Osteocyte (in vitro differentiated cells): ENCODE measurements at places on chromosomes 6 and 20. TPM values are rescaled to one million over a fixed set of nuclear protein-coding genes. Genes with fewer than 3 reads are reported as not detected.

Gene TMEM244
- not detected in 2 replicates for total RNA-seq

Gene OARD1
- total RNA-seq = 14.7 and 17.2 TPM in 2 replicates

Gene CCDC170
- 0.78 and 0.84 TPM in 2 replicates for total RNA-seq

Gene COL19A1
- total RNA-seq = not detected in 2 replicates

Gene RRBP1
- total RNA-seq = 307 and 312 TPM in 2 replicates

Gene SRMS
- total RNA-seq = not detected in 2 replicates

Gene RHAG
- not detected in 2 replicates for total RNA-seq

Gene MAFB
- total RNA-seq = 27.6 and 31.9 TPM in 2 replicates

Gene METTL24
- total RNA-seq = not detected in 2 replicates

DNA sequence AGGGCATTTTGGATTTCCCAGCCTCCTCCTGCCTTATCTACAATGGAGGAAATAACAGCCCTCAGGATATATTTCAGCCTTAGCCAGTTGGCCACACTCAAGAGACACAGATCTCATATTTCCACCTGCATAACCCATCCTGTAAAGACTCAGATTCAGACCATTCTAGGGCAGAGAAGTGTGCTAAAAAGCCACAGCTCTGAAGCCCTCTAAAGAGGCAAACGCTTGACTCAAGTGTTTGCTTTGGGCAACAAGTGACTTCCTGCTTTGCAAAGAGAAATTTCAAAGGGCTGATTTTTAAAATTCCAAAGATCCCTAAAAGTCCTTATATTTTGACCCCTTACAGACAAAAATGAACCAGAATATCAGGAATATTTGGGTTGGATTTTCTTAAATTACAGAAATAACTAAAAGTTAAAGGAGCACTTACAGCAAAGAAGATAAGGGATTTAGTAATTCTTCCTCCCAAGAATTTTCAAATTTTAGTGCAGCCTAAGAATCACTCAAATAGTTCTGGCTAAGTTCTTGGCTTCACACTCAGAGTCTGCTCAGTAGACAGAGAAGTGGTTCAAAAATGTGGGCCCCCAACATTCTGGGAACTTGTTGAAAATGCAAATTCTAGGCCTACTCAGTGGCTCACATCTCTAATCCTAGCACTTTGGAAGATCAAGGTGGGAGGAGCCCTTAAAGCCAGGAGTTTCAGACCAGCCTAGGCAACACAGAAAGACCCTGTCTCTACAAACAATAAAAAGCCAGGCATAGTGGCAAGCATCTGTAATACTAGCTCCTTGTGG, 18.9 kb upstream of the ADGRF5 start:
- peaks cover 7% of the 10 kb centered on the region for H3K27me3 ChIP-seq
- H3K36me3 ChIP-seq = no peaks in the 10 kb centered on the region
- H3K4me1 ChIP-seq = no peaks in the 10 kb centered on the region
- no peak for DNase-seq

DNA sequence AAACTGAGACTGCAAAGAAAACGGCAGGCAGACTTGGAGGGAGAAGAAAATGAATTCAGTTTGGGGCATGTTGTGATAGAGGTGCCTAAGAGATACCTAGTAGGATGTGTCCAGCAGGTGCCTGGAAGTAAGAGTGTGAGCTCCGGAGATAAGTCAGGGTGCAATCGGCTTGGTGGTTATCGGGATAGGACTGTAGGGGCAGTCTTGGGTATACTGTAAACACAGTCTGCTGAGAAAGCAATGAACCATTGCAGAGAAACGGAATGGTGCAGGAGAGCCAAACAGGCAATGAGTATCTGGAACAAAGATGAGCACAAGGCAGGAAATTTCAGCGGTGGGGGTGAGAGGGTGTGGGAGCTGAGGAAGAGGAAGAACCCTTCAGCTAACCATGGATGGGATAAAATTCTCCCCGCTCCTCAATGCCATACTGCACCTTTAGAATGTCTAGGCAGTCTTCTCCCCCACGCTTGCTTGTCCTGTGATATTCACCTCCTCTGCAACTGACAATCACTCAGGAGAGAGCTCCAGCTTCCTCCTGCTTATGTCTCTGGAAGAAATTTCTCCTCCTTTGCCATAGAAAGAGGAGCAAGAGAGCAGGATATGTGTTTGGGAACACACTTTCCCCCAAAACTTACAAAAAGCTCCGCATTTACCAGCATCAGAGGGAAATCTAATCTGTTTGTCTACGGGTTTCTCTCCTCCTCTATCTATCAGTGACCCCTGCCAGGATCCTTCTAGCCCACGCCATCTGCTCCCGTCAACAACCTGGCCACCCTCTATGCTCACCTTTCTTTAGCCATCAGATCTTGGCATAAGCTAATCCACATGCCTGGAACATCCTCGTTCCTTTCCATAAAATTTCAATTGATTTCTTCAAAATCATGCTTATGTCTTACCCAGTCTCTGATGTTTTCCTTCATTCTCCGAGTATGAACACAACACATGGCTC, 381.7 kb upstream of the JARID2 start:
- peaks cover 7% of the 10 kb centered on the region for H3K27me3 ChIP-seq
- H3K36me3 ChIP-seq = no peaks in the 10 kb centered on the region
- H3K27ac ChIP-seq = no peak overlapping the region
- no peak for DNase-seq
- H3K4me1 ChIP-seq = peaks cover 5% of the 10 kb centered on the region
- no peak overlapping the region for H3K4me3 ChIP-seq

DNA sequence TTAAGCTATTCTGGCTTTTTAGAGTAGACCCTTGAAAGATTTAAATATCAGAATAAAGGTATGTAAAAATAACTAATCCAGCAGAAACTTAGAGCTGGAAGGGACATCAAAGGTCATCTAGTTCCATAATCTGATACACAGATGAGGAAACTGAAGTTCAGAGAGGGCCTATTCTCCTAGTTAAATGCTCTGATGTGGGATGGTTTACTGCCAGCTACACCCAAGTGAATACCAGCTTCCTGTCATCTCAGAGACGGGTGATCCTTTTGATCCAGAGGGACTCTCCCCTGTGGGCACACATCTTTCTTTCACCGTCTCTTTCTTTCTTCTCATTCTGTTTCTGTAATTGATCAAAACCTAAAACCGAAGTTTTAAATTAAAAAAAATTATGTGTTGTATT, 94.1 kb downstream of the MAN1A1 start:
- H3K27me3 ChIP-seq = peaks cover 2% of the 10 kb centered on the region
- no peak for DNase-seq
- no peaks in the 10 kb centered on the region for H3K4me1 ChIP-seq

GRCh38 chr20:63106108-63106764, 99.5 kb upstream of the BHLHE23 start:
- no peak for DNase-seq
- H3K4me3 ChIP-seq = no peak overlapping the region
- H3K4me1 ChIP-seq = peaks cover 7% of the 10 kb centered on the region
- H3K27me3 ChIP-seq = peaks cover 4% of the 10 kb centered on the region

- no peak overlapping the region for H3K4me3 ChIP-seq
- no peaks in the 10 kb centered on the region for H3K27me3 ChIP-seq
- no peak overlapping the region for H3K27ac ChIP-seq
- no peaks in the 10 kb centered on the region for H3K4me1 ChIP-seq
- no peak for DNase-seq
These were observed 32.9 kb downstream of the MMUT start for GRCh38 chr6:49430187-49430586.

DNA sequence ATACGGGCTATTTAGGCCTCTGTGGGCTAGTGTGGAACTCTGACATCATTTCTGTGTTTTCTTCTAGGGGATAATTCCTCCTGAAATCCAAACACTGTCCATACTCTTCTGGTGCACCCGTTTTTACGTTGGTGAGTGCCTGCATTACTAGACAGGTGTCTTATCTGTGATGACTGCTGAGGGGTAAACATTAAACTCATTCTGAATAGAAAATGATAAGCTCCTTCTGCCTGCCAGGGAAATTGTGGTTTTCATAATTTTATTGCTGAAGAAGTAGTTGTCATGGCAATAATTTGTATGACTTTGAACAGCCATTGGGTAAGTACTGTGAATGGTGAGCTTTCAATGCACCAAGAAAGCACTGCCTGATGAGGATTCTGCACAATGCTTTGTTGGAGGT, 705.6 kb downstream of the UTRN start:
- H3K4me1 ChIP-seq = peaks cover 10% of the 10 kb centered on the region
- no peak overlapping the region for H3K4me3 ChIP-seq
- H3K27me3 ChIP-seq = peaks cover 2% of the 10 kb centered on the region
- DNase-seq = no peak
- H3K36me3 ChIP-seq = no peaks in the 10 kb centered on the region
- no peak overlapping the region for H3K27ac ChIP-seq

GRCh38 chr20:18702736-18703135, 110.8 kb upstream of the SCP2D1 start:
- H3K36me3 ChIP-seq = no peaks in the 10 kb centered on the region
- peaks cover 47% of the 10 kb centered on the region for H3K4me1 ChIP-seq
- H3K27ac ChIP-seq = peak overlapping the region; percentile 81
- H3K27me3 ChIP-seq = no peaks in the 10 kb centered on the region

GRCh38 chr6:38353310-38354036, 286.3 kb downstream of the BTBD9 start:
- peaks cover 10% of the 10 kb centered on the region for H3K4me1 ChIP-seq
- H3K27ac ChIP-seq = no peak overlapping the region
- H3K27me3 ChIP-seq = peaks cover 39% of the 10 kb centered on the region

GRCh38 chr20:33362898-33363297, 38.4 kb downstream of the CDK5RAP1 start:
- peaks cover 59% of the 10 kb centered on the region for H3K36me3 ChIP-seq
- H3K27ac ChIP-seq = no peak overlapping the region
- no peaks in the 10 kb centered on the region for H3K4me1 ChIP-seq
- H3K4me3 ChIP-seq = no peak overlapping the region
- no peak for DNase-seq

- H3K4me3 ChIP-seq = no peak overlapping the region
- peaks cover 14% of the 10 kb centered on the region for H3K4me1 ChIP-seq
- H3K36me3 ChIP-seq = no peaks in the 10 kb centered on the region
- DNase-seq = no peak
- no peak overlapping the region for H3K27ac ChIP-seq
These were observed 151.3 kb upstream of the QKI start for GRCh38 chr6:163263196-163263595.

- no peak overlapping the region for H3K4me3 ChIP-seq
- H3K27ac ChIP-seq = peak overlapping the region; percentile 41
- H3K4me1 ChIP-seq = peaks cover 59% of the 10 kb centered on the region
- no peaks in the 10 kb centered on the region for H3K27me3 ChIP-seq
These were observed 28.7 kb downstream of the COX4I2 start for GRCh38 chr20:31666258-31667042.

- no peak overlapping the region for H3K4me3 ChIP-seq
- H3K4me1 ChIP-seq = peaks cover 20% of the 10 kb centered on the region
- no peaks in the 10 kb centered on the region for H3K36me3 ChIP-seq
- peak overlapping the region; percentile 70 for H3K27ac ChIP-seq
- H3K27me3 ChIP-seq = no peaks in the 10 kb centered on the region
These were observed 142.5 kb downstream of the CD164 start for GRCh38 chr6:109239651-109240321.

- no peak for DNase-seq
- no peaks in the 10 kb centered on the region for H3K27me3 ChIP-seq
- no peaks in the 10 kb centered on the region for H3K36me3 ChIP-seq
- H3K27ac ChIP-seq = no peak overlapping the region
- no peaks in the 10 kb centered on the region for H3K4me1 ChIP-seq
These were observed 148.8 kb upstream of the PROKR2 start for GRCh38 chr20:5465604-5465927.

DNA sequence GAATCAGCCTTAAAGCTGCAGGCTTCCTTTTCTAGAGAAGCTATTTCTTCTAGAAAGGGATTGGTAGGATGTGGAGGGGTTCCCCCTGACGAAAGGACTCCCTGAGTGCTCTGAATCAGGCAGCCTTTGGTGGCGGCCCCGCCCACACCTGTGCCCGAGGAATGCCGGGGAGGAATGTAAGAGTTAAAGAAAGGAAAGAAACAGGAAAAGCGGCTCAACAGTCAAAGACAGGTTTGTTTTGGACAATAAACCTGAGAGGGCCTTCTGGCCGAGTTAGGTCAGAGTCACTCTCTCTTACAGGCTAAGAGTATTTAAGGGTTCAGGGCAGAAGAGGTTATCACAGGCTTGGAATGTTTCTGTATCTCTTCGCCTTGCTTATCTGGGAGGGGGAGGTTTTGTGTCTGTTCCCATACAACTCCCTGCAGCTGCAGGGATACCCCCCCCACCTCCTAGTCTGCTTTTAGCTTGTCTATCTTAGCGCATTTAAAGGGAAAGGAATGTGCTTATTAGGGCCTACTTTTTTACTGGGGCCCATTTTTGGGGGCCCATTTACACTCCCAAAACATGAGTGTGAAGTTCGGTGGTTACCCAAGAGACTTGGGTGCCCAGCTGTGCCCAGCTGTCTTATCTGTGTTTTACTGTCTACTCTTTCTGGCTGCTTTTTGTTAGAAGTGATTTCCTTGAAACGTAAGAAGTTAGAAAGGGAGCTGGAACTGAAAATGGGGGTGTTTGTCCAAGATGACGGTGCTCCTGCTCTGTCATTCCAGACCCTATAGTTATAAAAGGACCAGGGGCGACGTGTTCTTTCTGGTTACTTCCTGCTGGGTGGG, 32.8 kb downstream of the DYNLT1 start:
- peaks cover 41% of the 10 kb centered on the region for H3K36me3 ChIP-seq
- H3K27ac ChIP-seq = no peak overlapping the region
- no peaks in the 10 kb centered on the region for H3K4me1 ChIP-seq

DNA sequence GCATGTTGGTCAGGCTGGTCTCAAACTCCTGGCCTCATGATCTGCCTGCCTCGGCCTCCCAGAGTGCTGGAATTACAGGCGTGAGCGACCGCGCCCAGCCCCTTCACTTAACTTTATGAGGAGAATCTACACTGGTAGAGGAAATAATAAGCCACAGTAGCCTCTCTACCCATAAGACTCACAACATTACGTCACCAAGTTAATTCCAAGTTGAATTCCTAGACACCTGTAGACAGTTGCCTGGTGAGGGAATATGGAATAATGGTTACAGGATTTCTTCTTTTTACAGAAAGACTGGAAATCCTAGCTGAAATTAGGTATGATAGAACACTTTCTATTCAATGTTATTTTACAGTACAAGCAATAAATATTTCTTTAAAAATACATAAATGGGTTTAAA, 854.5 kb upstream of the EYS start:
- H3K4me1 ChIP-seq = no peaks in the 10 kb centered on the region
- DNase-seq = no peak
- no peak overlapping the region for H3K4me3 ChIP-seq
- H3K27me3 ChIP-seq = no peaks in the 10 kb centered on the region
- no peaks in the 10 kb centered on the region for H3K36me3 ChIP-seq
- H3K27ac ChIP-seq = no peak overlapping the region

DNA sequence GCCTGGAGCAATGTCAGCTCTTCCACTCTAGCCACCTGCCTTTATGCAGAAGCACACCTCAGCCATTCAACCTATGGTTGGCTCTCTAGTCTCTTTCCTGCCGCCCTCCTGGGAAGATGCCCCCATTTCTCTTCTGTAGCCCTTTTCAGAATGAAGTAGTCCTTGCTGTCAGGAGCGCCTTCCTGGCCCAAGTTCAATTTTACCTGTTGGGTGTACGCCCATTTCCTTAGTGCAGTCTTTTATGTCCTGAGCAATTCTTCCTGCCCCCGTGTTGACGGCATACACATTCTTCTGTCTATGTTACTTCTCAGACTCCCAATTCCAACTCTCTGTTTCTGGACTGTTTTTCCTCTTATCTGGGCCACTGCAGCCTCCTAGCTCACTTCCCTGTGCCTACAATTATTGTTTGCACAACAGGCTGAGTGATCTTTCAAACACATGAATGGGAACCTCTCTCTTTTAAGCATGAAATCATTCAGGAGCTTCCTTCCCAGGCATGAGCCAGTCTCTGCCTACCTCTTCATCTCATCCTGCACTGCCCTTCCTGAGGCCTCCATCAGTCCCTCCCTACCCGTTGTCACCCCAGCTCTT, 389.2 kb downstream of the CD83 start:
- no peak overlapping the region for H3K27ac ChIP-seq
- DNase-seq = no peak
- no peak overlapping the region for H3K4me3 ChIP-seq
- peaks cover 17% of the 10 kb centered on the region for H3K27me3 ChIP-seq
- no peaks in the 10 kb centered on the region for H3K36me3 ChIP-seq
